ENCODE measurements at places on chromosomes 1 and 21. TPM values are rescaled to one million over a fixed set of nuclear protein-coding genes. Genes with fewer than 3 reads are reported as not detected.

CDC7 gene
- 1.4 TPM for polyA plus RNA-seq

PAQR6 gene
- 2.0 TPM for polyA plus RNA-seq

AMPD1 gene
- not detected for polyA plus RNA-seq

MIGA1 gene
- 5.4 TPM for polyA plus RNA-seq

LRRIQ3 gene
- 2.4 TPM for polyA plus RNA-seq

PDZK1IP1 gene
- 2,553 TPM for polyA plus RNA-seq

S100A7A gene
- polyA plus RNA-seq: not detected

REN gene
- polyA plus RNA-seq: 1,159 TPM

TNFRSF1B gene
- polyA plus RNA-seq: 7.7 TPM

TPRG1L gene
- polyA plus RNA-seq: 72.4 TPM

GPR137B gene
- 31.4 TPM for polyA plus RNA-seq

IL6R gene
- polyA plus RNA-seq: 6.2 TPM

- DNase-seq: no peak
Measured at GRCh38 chr1:108882837-108883236, 6.1 kb downstream of the GPSM2 start.

DNA sequence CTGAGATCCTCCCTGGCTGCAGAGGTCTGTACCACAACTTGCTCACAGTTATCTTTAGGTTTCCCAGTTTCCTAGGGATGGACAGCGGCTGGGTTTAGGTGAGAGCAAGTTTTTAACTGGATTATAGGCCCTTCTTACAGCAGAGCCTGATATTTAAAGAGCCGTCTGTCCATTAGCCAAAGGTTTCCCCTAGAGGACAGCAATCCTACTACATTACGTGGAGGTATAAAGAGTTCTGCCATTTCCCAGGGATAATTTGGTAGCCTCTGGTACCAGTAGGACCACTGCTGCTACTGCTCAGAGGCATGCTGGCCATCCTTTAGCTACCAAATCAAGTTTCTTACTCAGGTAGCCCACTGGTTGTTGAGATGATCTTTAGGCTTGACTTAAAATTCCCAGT lies 21.9 kb upstream of the FCGR2A start:
- DNase-seq: no peak

GRCh38 chr1:228457017-228457395 lies 30.2 kb upstream of the RNF187 start:
- no peak for DNase-seq

GRCh38 chr21:35850542-35851103 lies 209.7 kb downstream of the SETD4 start:
- no peak for DNase-seq

- DNase-seq: no peak
Measured at GRCh38 chr1:160137216-160137862, 14.1 kb upstream of the ATP1A4 start.

DNA sequence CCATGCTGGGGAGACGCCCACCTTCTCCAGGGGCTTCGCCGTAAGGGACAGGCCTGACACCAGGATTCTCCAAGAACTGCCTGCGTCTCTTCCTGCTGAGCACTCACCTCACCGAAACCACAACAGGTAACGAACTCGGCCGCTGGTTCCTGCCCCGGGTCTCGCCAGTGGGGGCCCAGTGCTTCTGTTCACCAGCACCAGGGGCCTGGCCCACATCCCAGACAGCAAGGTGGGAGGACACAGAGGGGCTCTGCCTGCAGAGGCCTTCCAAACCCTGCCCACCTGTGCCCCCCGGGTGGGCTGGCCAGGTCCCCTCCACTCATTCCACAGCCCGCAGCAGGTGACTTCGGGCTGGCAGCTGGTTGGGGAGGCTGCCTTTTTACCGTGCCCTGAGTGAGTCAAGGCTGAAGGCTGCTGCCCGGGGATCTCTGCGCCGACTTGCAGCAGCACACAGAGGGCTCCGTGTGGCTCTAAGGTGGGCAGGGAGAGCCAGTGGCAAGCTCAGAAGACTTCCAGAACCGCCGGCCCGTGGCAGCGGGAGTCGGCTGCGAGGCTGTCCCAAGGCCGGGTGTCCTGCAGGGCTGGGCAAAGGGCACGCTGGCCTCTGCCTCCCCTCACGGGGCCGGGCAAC lies 14.7 kb upstream of the COL18A1 start:
- DNase-seq: no peak

GRCh38 chr21:31470896-31471694 lies 127.0 kb upstream of the TIAM1 start:
- no peak for DNase-seq

GRCh38 chr1:201212461-201213055 lies 21.9 kb downstream of the IGFN1 start:
- no peak for DNase-seq

DNA sequence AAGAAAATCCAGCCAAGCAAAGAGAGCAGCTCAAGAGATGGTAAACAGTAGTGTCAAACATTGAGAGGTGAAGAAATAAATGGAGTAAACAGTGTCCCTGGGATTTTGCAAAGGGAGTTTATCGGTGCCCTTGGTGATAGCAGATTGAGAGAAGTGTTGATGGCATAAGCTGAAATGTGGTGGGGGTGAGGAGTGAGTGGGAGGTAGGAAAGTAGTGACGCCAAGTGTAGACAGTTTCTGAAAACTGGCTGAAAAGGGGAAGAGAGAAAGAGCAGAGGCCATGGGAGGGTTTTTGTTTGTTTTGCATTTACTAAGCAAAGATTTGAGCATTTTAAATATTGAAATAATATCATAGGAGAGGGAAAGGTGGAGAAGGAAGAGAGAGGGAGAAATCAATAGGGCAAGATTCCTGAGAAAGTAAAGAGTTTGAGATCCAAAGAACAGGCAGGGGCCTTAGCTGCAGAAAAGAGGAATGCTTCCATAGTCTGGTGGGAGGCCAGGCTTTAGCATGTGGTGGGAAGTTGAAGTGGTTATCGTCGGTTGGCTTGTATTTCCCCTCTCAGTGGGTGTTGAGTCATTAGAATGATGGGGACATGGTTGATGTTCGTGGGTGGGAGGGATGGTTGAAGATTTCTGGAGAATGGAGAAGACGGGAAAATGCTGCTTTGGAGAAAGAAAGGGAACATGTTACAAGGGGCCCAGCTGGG lies 26.8 kb upstream of the RASAL2 start:
- no peak for DNase-seq

DNA sequence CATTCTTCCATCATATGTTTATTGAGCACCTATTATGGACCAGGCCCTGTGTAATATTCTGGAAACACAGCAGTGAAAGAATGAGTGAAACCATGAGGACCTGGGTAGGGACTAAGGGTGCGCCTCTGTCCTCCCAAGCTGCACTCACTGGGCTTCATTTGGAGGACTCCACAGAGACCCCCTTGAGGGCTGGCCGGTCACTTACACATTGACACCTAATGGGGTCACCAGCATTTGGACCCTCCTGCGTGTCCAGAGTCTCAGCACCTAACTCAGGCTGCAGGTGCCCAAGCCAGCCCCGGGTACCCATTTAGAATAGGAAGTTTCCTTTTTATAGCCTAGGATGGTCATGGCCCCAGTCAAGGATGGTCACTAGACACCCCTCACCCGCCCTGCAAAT lies 2.8 kb upstream of the FNDC5 start:
- DNase-seq: no peak

DNA sequence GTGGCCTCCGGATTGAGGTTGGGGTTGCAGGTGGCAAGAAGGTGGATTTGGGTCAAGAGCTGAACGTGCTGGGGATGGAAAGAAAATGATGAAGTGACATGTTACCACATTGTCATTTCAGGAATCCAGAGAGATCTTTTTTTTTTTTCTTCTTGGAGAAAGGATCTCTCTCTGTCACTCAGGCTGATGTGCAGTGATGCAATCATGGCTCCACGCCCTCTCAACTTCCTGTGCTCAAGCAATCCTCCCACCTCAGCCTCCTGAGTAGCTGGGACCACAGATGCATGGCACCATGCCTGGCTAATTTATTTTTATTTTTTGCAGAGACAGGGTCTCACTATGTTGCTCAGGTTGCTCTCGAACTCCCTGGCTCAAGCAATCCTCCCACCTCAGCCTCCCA lies 80.6 kb downstream of the GON4L start:
- no peak for DNase-seq

- no peak for DNase-seq
Measured at GRCh38 chr21:28268685-28269084, 724.0 kb downstream of the LTN1 start.

DNA sequence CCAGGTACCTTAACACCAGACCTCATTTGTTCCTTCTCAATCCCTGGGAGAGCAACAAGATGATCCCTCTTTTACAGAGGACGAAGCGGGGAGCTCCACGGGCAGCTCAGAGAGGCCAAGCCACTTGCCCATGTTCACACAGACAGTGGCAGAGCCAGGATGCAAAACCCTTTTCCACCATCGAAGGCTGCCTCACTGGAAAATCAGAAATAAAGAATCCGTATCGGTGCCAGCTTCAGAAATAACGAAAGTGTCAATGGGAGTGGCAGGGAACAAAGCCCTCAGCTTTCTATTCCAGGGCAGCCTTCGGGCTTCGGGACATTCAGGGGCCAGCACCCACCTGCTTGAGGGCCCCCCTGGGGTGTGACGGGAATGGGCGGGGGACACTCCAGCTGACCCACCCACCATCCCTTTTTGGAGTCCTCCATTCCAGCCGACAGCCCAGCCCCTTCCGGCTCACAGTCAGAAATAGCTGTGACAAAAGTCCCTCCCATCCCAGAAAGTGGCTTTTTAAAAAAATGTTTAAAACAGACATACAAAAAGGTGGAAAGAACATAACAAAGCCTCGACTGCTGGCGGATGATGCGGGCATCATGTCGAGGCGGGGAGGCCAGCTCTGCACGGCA lies 6.0 kb downstream of the IFFO2 start:
- DNase-seq: peak; percentile 89

DNA sequence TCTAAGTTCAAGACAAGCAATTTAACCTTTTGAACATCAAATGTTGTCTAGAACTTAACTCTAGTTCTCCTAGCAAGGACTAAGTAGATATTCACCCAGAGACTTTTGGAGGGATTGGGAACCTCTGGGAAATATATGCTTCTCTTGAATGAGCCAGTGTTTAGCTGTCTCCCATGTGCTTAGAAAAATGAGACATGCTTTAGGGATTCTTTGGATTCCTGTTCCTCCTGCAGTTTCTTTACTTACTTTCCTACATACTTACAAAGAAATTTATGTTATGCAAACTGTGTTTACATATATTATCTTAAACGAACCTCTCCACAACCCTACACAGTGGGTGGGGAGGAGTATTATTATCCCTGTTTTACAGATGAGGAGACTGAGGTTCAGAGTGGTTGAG lies 39.2 kb downstream of the RNASEL start:
- DNase-seq: no peak

DNA sequence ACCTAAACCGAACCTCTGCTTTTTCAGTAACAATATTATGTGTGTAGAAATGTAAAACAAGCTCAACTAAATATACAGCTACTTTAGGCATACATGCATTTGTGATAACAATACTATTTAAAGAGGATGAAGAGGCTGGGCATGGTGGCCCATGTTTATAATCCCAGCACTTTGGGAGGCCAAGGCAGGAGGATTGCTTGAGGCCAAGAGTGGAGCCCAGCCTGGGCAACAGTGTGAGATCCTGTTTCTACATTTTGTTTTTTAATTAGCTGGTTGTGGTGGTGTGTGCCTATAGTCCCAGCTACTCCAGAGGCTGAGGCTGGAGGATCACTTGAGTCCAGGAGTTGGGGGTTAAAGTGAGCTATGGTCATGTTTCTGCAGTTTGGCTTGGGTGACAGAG lies 73.6 kb upstream of the LYPLAL1 start:
- no peak for DNase-seq

DNA sequence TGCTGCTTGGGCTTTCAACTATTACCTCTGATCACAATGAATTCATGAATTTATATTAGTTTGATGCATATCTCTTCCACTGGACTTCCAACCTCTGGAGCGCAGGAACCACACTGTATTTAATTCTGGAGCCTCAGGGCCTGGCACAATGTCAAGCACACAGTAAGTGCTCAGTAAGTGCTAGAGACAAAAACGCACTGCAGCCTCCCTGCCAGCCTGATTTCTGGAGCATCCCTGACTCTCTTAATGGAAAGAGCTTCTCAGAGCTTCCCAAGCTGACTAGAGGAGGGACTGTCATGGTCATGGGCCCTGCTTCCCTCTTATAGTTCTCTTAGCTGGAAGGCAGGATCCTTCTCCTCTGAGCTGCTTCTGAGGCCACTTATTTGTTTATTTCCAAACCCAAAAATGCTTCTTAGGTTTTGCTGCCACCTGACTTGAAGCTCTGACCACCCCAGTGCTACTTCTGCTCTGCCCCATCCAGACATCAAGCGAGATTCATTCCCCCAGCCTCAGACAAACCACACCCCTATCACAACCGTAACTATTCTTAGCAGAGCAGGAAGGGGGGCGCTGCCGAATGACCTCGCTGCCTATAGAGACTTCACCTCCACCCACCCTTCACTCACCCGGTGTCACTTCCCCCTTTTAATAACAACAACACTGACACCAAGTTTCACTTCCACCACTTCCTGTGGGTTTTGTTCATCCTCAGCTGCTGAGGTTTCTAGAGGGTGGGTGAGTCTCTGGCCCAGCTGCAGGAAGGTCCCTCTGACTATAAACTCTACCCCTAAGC lies 33.6 kb downstream of the NUAK2 start:
- no peak for DNase-seq

DNA sequence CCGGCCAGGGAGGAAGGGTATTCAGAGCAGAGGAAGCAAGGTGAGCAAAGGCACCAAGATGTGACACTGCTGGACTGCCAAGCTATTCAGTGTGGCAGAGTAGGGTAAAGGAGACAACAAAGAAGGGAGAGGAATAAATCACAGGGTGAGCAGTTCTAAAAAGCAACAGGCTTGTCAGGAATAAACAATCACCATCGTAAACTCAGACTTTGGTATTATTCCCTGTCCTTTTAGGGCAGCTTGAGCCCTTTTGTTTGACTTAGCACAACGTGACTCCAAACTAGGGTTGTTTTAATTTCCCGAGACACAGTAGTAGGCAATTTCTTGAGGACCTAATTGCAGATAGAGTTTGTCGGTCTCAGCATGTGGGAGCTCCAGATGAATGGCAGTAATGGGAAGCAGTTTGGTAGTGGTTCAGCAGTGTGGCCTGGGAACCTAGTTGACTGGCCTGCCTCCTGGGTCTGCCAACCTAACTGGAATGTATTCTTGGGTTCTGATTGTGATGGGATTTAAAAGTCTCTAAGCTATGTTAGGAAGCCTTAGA lies 4.3 kb downstream of the CR1L start:
- DNase-seq: no peak

DNA sequence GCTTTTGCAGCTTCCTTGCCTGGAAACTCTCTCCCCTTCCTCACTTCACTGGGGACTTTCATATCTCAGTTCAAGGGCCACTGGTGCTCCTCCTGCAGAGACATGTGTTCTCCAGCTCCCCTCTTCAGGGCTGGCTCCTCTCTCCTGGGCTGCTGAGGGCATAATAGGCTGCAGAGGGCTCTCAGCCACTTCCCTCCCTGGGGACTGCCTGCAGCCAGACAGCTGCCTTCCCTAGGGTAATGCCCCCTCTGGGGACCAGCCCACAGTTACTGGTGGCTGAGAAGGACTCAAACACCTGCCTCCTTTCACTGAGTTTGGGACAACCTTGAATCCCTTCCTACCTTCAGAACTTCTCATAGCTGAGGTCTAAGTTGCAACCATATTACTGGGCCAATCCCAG lies 104.8 kb upstream of the POU3F1 start:
- DNase-seq: no peak
